ENCODE measurements at places on chromosomes 3 and 15. TPM values are rescaled to one million over a fixed set of nuclear protein-coding genes. Genes with fewer than 3 reads are reported as not detected.

GRCh38 chr3:29949131-29949530, 657.3 kb upstream of the TGFBR2 start:
- peaks cover 4% of the 10 kb centered on the region for H3K4me1 ChIP-seq
- no peak overlapping the region for H3K4me3 ChIP-seq
- H3K27me3 ChIP-seq, result no peaks in the 10 kb centered on the region
- DNase-seq, result no peak
- no peaks in the 10 kb centered on the region for H3K36me3 ChIP-seq

DNA sequence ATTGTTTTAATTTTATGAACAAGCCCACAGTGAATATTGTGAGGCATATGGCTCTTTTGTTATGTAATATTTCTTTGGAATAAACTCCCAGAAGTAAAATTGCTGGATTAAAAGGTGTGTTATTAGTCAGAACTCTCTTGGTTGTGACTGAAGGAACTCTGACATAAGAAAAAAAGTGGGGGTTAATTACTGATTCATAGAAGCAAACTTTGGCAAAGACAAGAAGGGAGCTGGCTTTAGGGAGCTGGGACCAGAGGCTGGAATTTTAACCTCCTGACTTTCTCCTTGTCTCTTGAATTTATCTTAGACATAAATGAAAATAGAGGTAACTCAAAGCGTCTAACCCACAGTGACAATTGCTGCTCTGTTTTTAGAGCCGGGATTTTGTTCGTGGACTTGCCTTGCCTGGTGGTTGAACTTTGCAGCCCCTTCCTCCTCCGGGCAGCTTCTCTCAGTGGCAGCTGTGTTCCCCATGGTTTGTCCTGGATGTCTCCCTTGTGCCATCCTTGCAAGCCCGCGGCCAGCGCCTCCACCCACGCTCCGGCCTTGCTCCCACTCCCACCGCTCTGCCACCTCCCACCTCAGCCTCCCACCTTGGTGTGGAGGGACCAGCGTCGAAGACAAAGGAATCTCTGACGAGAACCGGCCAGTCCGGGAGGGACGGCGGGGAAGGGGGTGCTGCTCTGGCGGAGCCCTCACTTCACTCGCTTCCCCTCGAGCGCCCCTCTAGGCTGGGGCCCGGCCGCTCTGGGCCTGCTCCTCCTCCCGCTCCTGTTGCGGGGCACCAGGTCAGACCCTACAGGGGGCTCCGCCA, 28.0 kb downstream of the ARHGAP31 start:
- peaks cover 45% of the 10 kb centered on the region for H3K4me1 ChIP-seq
- peak overlapping the region; percentile 95 for H3K27ac ChIP-seq
- no peaks in the 10 kb centered on the region for H3K27me3 ChIP-seq
- no peak for DNase-seq
- H3K36me3 ChIP-seq, result peaks cover 2% of the 10 kb centered on the region

DNA sequence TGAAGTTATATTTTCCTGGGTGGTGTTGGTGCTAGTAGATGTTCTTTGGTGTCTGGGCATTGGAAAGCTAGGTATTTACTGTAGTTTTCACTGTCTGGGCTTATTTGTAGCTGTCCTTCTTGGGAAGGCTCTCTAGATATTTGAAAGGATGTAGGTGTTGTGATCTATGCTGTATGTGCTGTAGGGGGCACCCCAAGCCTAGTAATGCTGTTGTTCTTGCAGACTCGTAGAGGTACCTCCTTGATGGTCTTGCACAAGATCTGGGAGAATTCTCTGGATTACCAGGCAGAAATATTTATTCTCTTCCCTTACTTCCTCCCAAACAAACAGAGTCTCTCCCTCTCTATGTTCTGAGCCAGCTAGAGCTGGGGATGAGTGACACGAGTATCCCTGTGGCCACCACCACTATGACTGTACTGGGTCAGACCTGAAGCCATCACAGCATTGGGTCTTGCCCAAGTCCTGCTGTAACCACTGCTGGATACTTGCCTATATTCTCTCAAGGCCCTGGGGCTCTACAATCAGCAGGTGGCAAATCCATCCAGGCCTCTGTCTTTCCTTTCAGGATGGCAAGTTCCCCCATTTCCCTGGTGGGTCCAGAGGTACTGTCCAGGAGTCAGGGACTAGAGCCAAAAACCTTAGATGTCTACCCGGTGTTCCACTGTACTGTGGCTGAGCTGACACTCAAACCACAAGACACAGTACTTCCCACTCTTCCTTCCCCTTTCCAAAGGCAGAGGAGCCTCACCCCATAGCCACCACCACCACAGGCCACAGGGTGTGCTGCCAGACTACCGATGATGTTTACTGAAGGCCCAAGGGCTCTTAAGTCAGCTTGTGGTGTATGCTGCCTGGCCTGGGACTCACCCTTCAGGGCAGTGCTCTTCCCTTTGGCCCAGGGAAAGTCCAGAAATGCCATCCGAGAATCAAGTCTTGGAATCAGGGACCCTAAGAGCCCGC, 195.2 kb upstream of the DPPA4 start:
- no peak overlapping the region for H3K4me3 ChIP-seq
- no peak overlapping the region for H3K27ac ChIP-seq
- H3K36me3 ChIP-seq, result no peaks in the 10 kb centered on the region
- H3K27me3 ChIP-seq, result peaks cover 6% of the 10 kb centered on the region
- no peak for DNase-seq
- H3K4me1 ChIP-seq, result no peaks in the 10 kb centered on the region

- no peaks in the 10 kb centered on the region for H3K4me1 ChIP-seq
- DNase-seq, result no peak
- H3K27ac ChIP-seq, result no peak overlapping the region
- H3K36me3 ChIP-seq, result no peaks in the 10 kb centered on the region
- H3K27me3 ChIP-seq, result no peaks in the 10 kb centered on the region
Observed at GRCh38 chr15:94250801-94251200, 19.4 kb downstream of the MCTP2 start.

DNA sequence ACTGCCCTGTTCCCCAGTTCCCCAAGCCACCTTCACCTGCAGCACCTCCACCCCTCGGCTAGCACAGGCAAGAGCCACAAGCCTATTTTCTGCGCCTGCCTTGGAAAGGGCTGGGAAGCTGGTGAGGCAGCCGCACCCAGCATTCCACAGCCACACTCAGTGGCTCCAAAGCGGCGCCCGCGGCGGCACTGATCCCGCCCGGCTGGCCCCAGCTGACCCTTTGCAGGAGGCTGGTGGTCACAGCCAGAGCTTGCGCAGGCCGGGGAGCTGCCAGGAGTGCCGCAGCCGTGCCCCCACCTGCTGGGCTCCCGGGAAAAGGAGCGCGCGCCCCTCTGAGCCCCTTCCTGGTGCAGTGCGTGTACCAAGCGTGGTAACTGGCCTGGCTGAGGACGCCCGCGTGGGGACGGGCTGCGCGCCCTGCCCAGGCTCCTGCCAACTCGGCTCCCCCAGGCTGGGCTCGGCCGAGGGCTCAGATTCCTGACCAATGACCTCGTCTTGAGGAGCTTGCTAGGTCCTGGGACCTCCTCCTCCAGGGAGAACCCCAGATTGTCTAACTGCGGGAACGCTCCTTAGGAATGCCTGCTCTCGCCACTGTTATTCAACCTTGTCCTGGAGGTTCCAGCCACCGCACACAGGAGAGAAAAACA, 13.3 kb downstream of the GRAMD2A start:
- H3K36me3 ChIP-seq, result no peaks in the 10 kb centered on the region
- H3K4me3 ChIP-seq, result no peak overlapping the region
- H3K4me1 ChIP-seq, result peaks cover 3% of the 10 kb centered on the region
- H3K27me3 ChIP-seq, result peaks cover 28% of the 10 kb centered on the region
- H3K27ac ChIP-seq, result no peak overlapping the region
- no peak for DNase-seq

OR5H6 gene
- not detected for total RNA-seq

GOLGA8G gene
- not detected for total RNA-seq

NANOGP8 gene
- not detected for total RNA-seq

LINGO1 gene
- total RNA-seq, result 2.1 TPM

EXD1 gene
- not detected for total RNA-seq

All from osteocyte (in vitro differentiated cells).